ENCODE measurements at places on chromosomes 3 and 15.

DNA sequence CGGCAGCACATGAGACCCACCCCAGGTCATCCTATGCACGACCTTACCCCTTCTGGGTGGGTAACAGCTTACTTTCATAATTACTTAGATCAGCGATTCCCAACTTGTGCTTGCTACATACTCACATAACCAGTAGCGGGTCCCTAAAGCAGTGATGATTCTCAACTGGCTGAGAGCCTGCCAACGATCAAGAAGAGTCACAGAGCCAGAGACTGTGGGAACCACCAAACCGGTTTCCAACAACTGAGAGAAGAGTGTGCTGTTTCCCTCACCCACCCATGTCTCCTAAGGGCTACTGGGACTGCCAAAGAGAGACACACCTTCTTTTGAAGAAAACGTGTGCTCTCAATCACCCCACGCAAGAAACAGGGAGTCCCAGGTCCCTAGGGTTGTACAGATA lies 12.0 kb upstream of the XXYLT1 start:
- no peak for DNase-seq

GRCh38 chr3:81953111-81953510 lies 191.7 kb upstream of the GBE1 start:
- no peak for DNase-seq

- no peak for DNase-seq
Observed at GRCh38 chr3:124867511-124867910, 19.7 kb downstream of the ITGB5 start.

- no peak for DNase-seq
Observed at GRCh38 chr3:34864011-34864410, 775.3 kb upstream of the ARPP21 start.

DNA sequence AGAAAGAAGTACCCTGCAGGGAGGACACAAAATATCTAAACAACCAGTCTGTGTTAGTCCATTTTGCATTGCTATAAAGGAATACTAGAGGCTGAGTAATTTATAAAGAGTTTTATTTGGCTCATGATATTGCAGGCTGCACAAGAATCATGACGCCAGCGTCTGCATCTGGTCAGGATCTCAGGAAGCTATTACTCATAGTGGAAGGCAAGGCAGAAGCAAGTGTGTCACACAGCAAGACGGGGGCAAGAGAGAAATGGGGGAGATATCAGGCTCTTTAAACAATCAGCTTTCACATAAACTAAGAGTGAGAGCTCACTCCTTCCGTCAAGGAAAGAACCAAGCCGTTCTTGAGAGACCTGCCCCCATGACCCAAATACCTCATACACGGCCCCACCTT lies 614.8 kb downstream of the ZIC1 start:
- DNase-seq, result no peak

GRCh38 chr3:117540597-117540996 lies 831.0 kb downstream of the TUSC7 start:
- no peak for DNase-seq

DNA sequence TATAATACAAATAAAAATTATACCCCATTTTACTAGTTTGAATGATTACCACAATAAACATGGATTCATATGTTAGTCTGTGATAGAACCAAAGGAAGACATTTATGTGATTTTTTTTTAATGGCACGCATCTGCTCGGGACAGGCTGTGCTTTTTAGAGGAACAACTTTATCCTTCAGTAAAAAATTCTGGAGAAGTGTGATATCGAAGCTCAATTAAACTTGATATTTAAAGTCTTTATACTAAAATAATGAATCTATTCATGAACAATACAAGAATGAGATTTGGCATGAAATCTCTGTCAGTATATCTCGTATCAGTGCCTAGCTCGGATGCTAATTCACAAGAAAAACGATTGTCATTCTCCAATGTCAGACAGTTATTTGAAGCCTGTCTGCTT lies 230.8 kb upstream of the ZNF717 start:
- no peak for DNase-seq

GRCh38 chr3:88433568-88433967 lies 283.8 kb downstream of the C3orf38 start:
- DNase-seq, result no peak

DNA sequence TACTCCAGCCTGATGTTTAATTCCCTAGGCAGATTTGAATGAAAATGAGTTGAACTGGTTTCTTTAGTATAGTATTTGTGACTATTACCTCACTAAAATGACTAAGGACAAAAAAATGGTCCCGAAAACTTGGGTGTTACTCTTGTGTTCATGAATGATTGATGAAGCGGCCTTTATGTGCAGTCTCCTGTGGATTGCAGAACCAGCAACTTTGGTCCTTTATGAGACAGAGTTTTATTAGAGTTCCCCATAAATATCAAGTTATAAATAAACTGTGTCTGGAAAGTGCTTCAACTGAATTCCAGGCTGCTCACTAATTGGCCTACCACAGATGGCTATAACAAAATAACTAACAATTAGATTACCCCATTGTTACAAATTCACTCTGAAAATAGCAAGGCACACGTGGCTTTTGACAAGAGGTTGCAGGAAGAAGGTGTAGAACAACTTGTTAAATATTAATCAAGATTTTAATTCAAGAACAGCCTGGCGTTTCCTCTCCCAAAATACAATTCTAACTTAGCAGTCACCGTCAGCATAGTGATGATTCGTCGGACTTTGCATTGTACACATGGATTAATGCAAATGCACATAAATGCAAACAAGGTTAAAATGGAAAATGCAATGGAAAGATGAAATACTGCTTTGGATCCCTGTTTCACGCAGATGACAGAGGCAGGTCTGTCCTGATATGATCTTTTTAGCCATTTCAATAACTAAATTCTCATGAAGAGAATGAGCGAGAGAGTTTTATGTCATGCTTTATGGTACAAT lies 567.3 kb upstream of the ZNF717 start:
- DNase-seq, result no peak

Data from stimulated activated CD4-positive, alpha-beta T cell treated with anti-CD3 and anti-CD28 coated beads, Interleukin-15, amount 100 ng/mL, for 1 hour (primary cell).